ENCODE measurements at places on chromosomes 13 and 19. TPM values are rescaled to one million over a fixed set of nuclear protein-coding genes. Genes with fewer than 3 reads are reported as not detected.
A peak's percentile ranks its signal among the peaks of the same experiment; 100 is the strongest.

DNA sequence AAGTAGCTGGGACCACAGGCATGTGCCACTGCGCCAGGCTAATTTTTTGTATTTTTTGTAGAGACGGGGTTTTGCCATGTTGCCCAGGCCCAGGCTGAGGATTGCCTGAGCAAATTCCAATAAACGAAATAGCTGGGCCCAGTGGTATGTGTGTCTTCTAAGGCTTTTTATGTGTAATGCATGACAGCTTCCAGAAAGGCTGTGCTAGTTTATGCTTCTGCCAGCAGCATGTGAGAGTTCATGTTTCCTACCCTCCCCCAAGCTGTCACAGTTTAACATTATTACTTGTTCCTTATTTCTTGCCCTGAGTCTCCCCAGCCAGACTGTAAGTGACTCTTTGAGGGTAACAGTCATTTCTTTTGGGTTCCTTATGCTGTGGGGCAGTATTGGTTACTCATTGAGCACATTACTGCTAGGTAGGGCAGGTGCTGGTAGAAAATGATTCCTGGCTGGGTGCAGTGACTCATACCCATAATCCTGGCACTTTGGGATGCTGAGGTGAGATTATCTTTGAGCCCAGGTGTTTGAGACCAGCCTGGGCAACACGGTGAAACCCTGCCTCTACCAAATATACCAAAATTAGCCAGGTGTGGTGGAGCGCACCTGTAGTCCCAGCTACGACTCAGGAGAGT is 13.6 kb downstream of the GPATCH1 start:
- no peak overlapping the region for H3K4me3 ChIP-seq
- H3K27ac ChIP-seq, result peak overlapping the region; percentile 19
- H3K4me1 ChIP-seq, result peaks cover 4% of the 10 kb centered on the region
- DNase-seq, result no peak
- peaks cover 97% of the 10 kb centered on the region for H3K36me3 ChIP-seq

DNA sequence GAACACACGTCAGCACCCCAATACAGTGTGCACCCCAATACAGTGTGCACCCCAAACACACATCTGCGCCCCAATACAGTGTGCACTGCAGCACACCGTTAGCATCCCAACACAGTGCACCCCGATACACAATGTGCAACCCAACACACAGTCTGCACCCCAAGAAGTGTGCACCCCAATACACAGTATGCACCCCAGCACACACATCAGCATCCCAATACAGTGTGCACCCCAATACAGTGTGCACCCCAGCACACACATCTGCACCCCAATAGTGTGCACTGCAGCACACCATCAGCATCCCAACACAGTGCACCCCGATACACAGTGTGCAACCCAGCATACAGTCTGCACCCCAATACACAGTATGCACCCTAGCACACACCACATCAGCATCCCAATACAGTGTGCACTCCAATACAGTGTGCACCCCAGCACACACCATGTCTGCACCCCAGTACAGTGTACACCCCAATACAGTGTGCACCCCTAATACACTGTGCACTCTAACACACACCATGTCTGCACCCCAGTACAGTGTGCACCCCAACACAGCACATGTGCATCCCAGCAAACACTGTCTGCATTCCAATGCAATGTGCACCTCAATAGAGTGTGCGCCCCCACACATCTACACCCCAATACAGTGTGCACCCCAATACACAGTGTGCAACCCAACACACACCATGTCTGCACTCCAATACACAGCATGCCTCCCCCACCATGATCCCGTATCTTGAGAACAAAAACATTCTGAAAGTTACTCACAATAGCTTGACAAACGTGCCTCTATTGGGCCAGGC is 855 bp upstream of the CARS2 start:
- H3K27ac ChIP-seq, result peak overlapping the region; percentile 88
- peak overlapping the region; percentile 75 for H3K4me3 ChIP-seq
- DNase-seq, result no peak
- H3K36me3 ChIP-seq, result no peaks in the 10 kb centered on the region
- peaks cover 43% of the 10 kb centered on the region for H3K4me1 ChIP-seq
- no peaks in the 10 kb centered on the region for H3K27me3 ChIP-seq

DNA sequence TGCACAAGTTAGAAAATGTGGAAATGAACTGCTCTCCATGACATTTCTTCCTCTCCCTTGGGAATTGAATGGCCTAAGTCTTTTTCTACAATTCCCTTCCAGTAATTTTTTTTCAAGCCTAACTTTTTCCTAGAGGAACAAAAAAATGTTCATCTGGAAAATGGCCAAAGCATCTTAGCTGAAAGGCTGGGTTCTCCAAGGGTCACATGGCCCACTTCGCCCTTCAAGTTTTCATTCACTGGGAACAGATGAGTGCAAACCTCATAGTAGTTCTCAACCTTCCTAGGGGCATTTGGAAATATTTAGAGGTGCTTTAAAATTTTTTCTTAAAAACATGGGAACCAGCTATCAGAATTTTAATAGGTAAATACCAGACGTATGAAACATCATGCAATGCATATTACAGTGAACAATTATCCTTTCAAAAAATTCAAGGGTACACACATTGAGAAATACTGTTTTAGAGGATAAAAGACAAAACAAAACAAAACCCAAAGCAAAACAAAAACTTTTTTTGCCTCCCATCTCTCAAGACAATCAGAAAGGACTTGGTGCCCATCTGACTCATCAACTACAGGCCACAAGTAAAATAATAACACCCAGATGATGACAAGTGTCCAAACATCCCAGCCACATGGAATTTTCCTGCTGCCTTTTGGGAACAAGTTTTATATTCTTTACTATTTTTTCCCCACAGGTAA is 208.8 kb downstream of the SLITRK6 start:
- DNase-seq, result no peak
- no peaks in the 10 kb centered on the region for H3K36me3 ChIP-seq
- no peaks in the 10 kb centered on the region for H3K4me1 ChIP-seq
- no peak overlapping the region for H3K4me3 ChIP-seq
- no peaks in the 10 kb centered on the region for H3K27me3 ChIP-seq

ERFL gene
- not detected for total RNA-seq

CGB5 gene
- not detected for total RNA-seq

INAFM1 gene
- total RNA-seq, result 14.0 TPM

CCDC8 gene
- total RNA-seq, result 2.4 TPM

MEDAG gene
- total RNA-seq, result 5.0 TPM

GRCh38 chr13:39578821-39579291 is 24.1 kb downstream of the LHFPL6 start:
- peaks cover 27% of the 10 kb centered on the region for H3K4me1 ChIP-seq
- no peaks in the 10 kb centered on the region for H3K36me3 ChIP-seq
- no peak overlapping the region for H3K27ac ChIP-seq

Measured in psoas muscle (tissue), 8 donors.